ENCODE measurements at places on chromosomes 11 and 22. TPM values are rescaled to one million over a fixed set of nuclear protein-coding genes. Genes with fewer than 3 reads are reported as not detected.

DNA sequence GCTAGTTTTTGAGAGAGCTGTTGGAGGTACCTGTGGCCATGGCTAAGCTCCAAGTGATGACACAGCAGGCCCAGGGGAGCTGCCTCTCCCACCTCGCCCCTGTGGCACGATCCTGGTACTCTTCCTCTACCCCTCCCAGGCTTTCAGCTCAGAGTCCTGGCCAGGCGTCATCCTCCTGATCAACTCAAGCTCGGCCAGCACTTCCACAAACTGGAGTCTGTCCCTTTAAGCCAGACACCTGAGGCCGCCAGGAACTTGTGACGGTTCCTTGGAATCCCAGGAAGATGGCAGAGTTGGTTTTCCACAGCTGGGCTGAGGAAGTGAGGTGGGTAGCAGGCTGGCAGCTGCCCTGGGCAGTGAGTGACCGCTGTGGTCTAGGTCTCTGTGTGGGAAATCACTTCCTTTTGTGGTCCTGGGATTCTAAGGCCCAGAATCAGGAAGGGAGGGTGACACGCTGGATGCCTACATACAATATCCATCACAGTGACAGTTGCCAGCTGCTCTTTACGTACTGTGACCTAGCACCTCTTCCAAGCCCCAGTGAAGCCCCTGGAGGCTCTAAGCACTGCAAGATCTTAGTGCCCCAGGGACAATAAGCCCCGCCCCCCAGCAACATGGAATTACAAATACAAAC, 3.2 kb upstream of the CST6 start:
- DNase-seq = no peak

GRCh38 chr11:95542868-95543551, 246.6 kb downstream of the FAM76B start:
- no peak for DNase-seq

DNA sequence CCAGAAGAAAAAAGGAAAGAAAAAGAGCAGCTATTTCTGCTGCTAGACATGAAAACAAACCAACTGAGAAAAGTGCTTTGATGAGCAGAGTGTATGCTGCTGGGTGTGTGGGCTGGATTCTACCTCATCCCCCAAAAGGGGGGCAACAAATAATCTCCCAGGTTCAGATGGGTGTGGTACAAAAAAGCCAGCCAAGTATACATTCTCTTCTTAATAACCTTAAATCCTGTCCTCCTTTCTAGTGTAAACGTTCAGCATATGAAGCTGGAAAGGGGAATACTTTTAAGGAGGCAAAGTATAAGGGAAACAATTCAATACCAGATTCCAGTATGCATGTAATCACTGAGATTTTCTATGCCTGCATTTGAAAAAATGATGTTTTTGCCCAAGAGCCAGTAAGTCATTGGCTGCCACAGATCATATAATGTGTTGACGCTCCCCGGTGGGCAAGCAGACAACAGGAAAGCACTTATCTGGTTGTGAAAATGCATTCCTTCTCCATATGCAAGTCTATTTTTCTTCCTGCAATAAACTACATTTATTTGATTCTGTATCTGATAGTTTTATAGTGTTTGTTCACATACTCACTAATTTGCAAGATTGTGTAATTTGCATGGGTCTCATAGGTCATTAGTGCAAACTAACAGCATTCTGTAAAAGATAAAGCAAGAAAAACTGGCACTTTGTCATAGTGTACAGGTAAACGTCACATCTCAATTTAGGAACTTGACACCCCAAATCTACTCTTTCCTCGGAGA, 201.1 kb downstream of the CADM1 start:
- DNase-seq = no peak

Gene TNNT3
- total RNA-seq = 35.6 TPM

Gene TRIM51
- not detected for total RNA-seq

Gene MPZL3
- total RNA-seq = 2.7 TPM

Gene HBB
- total RNA-seq = 16,523 TPM

All from sciatic nerve (tissue), 2 donors.